ENCODE measurements at places on chromosomes 3 and 15.

GRCh38 chr3:187533797-187534196 is 136.4 kb downstream of the SST start:
- no peak for DNase-seq

DNA sequence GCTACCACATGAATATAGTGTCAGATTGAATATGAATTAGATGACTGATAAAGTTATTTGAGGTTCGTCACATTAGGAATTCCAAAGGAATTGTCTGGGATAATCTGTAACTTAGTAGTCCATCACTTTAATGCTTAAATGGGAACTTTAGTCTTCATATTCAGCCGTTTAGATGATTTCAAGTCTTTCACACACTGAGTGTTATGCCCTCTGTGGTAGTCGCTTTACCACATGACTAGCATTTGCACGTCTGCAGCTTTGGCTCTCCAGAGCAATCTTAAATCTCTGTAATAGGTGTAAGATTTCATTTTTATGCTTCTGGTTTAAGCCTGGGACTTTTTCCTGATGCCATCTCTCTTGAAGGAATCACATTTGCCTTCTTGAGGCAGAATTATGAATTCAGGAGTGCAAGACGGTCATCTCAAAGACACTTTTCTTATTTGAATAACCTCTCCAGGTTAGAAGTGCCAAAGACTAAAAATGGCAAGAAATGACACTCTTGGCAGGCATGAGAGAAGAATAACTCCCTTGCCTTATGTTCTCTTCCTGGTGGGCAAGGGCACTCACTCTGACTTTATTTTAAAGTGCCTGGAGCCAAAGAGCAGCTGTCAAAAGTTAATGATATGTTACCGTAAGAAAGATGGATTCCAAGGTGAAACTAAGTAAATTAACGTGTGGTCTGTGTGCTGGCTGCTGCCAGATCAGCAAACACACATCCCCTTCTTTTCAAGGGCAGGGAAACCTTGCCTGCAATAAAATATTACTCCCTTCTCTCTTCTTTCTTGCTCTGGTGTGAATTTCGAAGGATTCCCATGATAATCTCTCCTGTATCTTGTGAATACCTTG is 153.3 kb downstream of the B3GALNT1 start:
- no peak for DNase-seq

DNA sequence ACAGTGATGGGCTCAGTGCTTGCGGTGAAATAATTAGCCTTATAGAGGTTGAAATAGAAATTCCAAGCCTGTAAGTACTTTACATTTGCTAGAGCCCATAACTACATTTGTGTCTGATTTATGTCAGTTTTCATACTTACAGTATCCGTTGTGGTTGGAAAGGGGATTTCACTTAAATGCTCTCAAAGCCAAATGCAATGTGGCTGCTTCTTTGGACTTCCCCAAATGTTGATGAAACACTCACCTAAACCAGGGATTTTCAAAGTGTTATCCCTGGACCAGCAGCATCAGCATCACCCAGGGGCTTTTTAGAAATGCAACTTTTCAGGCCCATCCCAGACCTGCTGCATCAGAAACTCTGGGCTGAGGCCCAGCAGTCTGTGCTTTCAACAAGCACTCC is 378.7 kb downstream of the MCTP2 start:
- peak; percentile 31 for DNase-seq

DNA sequence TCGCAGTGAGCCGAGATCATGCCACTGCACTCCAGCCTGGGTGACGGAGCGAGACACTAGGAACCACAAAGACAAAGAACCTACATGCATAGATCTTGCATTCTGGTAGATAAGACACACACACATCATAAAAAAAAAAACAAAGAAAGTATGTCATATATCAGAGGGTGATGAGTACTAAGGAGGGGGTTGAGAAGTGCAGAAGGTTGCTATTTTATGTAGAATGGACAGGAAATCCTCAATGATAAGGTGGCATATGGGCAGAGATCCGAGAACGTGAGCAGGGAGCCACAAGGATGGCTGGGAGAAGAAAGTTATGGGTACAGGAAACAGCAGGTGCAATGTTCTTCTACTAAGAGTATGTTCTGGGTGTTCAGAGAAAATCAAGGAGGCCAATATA is 118.8 kb downstream of the MEX3B start:
- no peak for DNase-seq

DNA sequence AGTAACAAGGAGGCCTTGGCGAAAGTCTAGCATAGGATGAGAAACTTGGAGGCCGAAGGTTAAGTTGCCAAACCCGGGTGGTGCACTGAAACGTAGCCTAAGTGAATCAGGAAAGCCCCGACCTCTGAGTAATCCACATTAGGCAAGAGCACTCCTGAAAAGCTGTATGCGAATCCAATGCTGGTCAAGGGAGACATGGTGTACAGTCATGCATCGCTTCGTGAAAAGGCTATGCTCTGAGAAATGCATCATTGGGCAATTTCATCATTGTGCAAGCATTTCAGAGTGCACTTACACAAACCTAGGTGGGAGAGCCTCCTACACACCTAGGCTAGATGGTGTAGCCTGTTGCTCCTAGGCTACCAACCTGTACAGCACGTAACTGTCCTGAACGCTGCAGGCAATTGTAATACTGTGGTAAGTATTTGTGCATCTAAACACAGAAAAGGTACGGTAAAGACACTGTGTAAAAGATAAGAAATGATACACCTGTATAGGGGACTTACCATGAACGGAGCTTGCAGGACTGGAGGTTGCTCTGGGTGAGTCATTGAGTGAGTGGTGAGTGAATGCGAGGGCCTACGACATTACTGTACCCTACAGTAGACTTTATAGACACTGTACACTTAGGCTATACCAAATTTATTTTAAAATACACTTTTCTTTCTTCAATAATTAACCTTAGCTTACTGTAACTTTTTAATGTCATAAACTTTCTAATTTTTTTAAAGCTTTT is 222.5 kb downstream of the SHQ1 start:
- peak; percentile 27 for DNase-seq

DNA sequence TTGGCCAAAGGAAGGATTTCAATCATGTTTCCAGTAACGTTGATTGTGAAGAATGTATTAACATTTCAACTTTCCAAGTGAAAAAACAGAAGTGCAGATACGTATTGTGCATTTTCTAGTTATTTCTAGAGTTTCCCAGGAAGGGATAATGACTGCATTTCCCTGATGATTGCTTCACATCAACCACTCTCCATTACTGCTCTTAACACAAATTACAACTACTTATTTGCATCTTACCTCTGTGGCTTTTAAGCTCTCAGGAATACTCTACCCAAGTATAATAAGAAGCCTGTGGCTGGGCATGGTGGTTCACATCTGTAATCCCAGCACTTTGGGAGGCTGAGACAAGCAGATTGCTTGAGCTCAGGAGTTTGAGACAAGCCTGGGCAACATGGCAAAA is 582.5 kb downstream of the ZNF385D start:
- no peak for DNase-seq

GRCh38 chr3:122609798-122610559 is 32.5 kb downstream of the PARP15 start:
- peak; percentile 91 for DNase-seq

DNA sequence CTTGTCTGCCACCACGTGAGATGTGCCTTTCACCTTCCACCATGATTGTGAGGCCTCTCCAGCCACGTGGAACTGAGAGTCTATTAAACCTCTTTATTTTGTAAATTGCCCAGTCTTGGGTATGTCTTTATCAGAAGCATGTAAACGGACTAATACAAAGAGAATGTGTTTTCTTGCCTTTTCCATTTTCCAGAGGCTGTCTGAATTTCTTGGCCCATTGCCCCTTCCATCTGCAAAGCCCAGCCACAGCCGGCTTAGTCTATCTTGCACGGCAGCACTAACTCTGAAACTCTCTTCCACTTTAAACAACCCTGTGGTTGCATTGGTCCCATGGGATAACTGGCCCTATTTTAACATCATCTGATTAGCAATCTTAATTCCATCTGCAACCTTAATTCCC is 215.3 kb downstream of the LRTM1 start:
- DNase-seq = no peak

DNA sequence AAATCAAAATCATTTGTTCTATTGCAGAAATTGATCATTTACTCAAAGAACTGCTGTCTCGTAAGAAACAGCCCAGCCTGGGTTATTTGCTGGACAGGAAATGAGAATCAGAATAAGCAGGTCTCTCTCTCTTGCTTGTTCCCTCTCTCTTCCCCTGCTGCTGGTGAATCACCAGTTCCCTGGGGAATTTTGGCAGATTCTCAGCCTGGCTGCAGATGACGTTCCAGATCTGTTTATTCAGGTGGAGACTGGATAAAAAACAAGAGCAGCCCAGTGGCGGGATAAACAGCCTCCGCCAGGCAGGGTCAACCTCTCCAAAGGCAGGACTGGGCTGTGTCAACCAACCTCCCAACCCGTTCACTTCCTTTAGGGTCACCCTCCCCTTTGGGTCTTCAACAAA is 72.1 kb downstream of the LRIG1 start:
- DNase-seq = no peak

DNA sequence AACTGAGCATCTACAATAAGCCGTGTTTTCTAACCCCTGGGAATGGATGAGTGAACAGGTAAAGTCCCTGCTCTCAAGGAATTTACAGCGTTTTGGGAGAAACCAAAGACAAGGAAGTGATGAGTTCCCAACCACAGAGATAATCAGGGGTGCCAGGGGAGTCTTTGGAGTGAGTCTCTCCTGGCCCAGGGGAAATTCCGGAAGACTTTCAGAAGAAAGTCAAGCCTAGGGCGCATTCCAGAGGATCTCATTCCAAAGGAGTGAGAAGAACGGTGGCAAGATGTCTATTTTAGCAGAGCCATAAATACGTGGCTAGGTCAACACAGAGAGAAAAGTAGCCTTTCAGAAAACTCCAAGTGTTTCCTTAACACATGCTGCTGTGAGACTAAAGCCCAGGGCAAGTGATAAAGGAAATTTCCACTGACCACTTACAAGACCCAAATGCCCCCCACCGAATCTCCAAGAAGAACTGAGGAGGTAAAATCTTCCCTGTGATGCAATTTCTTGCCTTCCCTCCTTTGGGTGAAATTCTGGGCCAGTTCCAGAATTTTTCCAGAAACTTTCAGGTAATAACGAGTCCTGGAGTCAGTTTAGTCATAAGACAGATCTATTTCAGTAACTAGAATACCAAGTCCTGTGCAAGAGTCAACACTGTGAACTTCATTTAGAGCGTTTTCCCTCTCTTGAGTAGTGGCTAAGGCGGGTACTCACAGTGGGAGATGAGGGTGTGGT is 437.4 kb downstream of the NR2F2 start:
- DNase-seq = no peak

GRCh38 chr15:56963126-56963525 is 44.7 kb downstream of the TCF12 start:
- no peak for DNase-seq

GRCh38 chr3:142445816-142446254 is 2.0 kb downstream of the XRN1 start:
- peak; percentile 72 for DNase-seq

- DNase-seq = no peak
Measured at GRCh38 chr3:178583963-178584575, 47.8 kb downstream of the KCNMB2 start.

DNA sequence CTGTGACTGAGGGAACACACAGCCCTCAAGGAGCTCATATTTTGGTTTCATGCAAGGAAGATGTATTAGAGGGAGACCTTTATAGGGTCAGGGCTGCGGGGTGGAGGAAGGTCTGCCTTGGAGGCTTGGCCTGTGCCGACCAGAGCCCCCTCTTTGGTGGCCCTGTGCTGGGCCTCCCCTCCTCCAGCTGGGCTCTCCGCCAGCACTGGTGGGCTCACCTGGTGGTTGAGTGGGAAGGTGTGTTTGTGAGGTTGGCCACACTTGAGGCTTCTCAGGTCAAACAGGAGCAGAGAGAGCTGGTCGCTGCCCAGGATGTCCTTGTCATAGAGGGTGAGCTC is 2.6 kb downstream of the PLA2G4F start:
- DNase-seq = no peak

- DNase-seq = no peak
Measured at GRCh38 chr3:24067483-24067882, 122.4 kb downstream of the NR1D2 start.

DNA sequence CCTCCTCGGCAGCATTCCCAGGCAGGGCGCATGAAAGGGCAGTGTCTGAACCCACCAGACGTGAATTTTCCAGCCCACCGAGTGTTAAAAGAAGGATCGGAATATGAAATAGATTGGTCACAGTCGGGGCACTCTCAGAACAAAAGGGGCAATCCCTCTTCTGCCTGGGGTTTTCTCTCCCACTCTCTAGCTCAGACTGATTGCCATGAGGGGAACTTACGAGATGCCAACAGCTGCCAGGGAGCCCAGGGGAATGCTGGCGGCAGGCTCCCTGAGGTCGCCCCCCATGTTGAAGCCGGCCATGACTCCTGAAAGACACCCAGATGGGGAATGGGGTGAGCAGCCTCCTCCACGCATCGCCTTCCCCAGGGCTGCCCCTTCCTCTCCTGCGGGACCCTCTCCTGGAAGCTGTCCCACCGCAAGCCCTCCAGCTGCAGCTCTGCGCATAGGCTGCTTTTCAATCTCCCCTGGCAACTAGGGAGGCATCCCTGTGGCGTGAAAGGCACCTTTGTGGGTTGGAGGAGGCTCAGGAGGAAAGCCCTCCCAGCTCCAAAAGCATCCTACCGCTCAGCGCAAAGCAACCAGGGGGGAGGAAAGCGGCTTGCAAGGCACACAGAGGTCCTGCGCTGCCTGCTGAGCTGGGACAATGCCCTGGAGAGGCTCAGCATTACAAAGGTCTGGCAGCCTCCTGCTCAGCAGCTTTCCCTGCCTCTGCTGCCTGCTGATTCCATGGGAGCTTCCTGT is 64.8 kb upstream of the HEG1 start:
- no peak for DNase-seq

DNA sequence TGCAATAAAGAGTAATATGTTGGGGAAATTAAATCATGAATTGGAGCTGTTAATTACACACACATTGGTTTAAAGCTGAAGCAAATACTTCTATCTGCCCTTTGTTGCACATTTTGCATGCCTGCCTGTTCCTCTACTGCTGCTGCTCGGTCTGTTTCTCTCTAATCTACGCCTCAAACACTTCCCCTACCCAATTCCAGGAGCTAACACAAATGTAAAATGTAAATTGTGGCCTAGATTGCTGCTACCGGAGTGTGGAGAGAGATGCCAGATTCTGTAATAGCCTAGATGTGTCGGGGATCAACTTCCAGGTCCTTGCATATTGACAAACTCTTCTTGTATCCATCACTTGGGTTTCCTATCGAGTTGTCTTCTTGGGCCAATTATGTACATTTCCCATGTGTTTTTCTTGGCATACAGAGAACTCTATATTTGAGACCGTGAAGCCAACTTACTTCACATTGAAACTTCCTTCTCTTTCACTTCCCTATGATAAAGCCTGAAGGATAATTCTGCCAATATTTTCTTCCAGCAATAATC is 450.4 kb upstream of the NR2F2 start:
- DNase-seq = no peak
